Stimulated activated CD8-positive, alpha-beta memory T cell treated with anti-CD3 and anti-CD28 coated beads, Interleukin-7, amount 100 ng/mL, for 4 hours (primary cell): ENCODE measurements at places on chromosomes 6 and 20.
A peak's percentile ranks its signal among the peaks of the same experiment; 100 is the strongest.

DNA sequence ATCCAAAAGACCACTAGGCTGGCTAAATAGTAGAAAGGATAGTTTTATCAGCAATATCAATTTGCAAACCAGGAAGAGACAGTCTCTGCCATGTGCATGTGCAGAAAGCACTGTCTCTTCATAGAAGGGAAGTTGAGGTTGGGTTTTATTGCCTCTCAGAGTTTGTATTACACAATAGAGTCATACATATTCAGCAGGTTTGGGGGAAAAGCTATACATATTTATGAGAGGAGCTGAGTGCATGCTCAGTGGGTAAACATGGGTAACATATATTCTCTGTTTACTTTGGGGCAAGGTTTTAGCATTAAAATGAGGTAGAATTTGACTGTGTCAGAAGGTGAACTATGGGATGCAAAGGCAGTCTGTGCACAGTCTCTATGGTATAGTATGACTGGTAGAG is 14.9 kb downstream of the TMEM170B start:
- DNase-seq: no peak

DNA sequence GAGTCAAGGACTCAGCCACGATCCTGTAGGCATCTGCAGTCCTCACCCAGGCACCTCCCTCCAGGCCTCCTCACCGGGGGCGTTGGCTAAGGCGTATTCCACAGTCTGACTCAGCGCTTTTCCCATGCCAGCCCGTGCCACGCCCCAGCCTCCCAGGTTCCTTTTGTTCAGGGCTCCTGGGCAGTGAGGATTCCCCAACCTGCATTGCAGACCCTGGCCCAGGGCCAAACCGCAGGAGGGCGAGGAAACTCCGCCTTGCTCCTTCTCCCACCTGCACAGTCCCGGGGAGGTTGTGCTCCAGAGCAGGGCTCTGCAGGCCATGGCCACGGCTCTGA is 202.8 kb upstream of the CST7 start:
- DNase-seq: no peak

GRCh38 chr6:88584581-88585275 is 378.7 kb downstream of the RNGTT start:
- DNase-seq: no peak

DNA sequence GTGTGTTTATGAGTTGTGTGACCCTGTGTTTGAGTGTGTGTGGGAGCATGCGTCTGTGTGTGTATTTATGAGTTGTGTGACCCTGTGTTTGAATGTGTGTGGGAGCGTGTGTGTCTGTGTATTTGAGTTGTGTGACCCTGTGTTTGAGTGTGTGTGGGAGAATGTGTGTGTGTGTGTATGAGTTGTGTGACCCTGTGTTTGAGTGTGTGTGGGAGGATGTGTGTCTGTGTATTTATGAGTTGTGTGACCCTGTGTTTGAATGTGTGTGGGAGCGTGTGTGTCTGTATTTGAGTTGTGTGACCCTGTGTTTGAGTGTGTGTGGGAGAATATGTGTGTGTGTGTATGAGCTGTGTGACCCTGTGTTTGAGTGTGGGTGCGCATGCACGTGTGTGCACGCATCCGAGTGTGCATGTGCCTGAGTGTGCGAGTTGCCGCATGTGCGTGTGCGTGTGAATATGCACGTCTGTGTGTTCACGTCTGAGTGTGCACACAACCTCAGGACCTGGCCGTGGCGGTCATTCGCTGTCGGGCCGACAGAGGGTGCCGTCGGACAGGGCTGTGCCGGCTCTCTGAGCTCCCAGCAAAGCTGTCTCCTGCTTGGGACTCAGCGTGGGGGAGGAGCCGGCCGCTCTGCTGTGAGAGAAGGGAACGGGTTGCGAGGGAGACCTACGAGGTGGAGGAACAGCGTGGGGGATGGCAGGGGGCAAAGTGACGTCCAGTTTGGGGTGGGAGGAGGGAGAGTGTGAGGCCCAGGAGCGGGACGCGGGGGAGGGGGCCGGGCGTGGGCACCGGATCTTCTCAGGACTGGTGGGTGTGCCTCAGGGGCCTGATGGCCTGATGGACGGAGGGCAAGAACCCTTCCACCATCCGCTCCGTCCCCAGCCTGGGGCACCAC is 19.7 kb downstream of the SLC17A9 start:
- DNase-seq: peak; percentile 70

- no peak for DNase-seq
Measured at GRCh38 chr20:44959082-44959637, 1.0 kb downstream of the TOMM34 start.

GRCh38 chr6:28531479-28532128 is 5.9 kb downstream of the GPX5 start:
- DNase-seq: no peak

- no peak for DNase-seq
Measured at GRCh38 chr20:58567437-58567836, 52.2 kb upstream of the APCDD1L start.

- DNase-seq: peak; percentile 10
Measured at GRCh38 chr20:53623454-53624211, 30.0 kb upstream of the ZNF217 start.

DNA sequence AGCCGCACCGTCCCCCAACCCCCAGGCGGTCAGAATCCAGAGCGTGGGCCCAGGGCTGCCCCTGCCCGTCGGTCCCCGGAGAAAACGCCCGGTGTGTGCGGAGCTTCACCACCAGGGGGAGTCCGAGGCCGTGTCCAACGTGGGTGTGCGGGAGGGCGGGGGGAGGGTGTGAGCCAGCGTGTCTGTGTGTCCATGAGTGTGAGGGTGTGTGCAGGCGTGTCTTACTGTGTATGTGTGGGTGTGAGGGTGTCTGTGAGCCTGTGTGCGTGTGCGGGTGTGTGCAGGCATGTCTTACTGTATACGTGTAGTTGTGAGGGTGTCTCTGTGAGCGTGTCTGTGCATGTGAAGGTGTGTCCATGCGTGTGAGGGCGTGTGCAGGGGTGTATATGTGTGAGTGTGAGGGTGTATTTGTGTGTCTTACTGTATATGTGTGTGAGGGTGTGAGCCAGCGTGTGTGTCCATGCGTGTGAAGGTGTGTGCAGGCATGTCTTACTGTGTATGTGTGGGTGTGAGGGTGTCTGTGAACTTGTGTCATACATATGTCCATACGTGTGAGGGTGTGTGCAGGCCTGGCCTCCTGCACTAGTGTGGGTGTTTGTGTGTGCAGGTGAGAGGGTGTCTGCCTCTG is 24.6 kb upstream of the GATA5 start:
- peak; percentile 58 for DNase-seq

- no peak for DNase-seq
Measured at GRCh38 chr6:137787016-137787415, 80.0 kb upstream of the TNFAIP3 start.

DNA sequence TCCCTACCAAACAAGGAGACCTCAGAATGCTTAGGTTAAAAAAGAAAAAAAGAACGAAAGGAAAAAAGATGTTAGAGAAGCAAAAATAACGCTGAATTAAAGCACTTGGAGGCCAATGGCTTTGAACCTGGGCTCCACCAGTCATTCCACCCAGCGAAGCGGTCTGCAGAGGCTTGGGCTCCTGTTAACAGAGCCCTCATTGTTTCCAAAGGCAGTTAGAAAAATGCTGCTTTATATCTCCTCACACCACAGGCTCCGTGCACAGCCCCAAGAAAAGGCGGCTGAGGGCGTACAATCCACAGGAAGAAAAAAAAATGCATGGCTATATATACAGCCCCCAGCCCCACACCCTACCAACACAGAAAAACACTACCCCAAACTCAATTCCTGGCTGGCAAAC is 255.9 kb downstream of the FOXC1 start:
- DNase-seq: no peak

- no peak for DNase-seq
Measured at GRCh38 chr6:44995486-44996132, 332.5 kb upstream of the RUNX2 start.

- DNase-seq: no peak
Measured at GRCh38 chr20:57283860-57284259, 17.4 kb upstream of the BMP7 start.

DNA sequence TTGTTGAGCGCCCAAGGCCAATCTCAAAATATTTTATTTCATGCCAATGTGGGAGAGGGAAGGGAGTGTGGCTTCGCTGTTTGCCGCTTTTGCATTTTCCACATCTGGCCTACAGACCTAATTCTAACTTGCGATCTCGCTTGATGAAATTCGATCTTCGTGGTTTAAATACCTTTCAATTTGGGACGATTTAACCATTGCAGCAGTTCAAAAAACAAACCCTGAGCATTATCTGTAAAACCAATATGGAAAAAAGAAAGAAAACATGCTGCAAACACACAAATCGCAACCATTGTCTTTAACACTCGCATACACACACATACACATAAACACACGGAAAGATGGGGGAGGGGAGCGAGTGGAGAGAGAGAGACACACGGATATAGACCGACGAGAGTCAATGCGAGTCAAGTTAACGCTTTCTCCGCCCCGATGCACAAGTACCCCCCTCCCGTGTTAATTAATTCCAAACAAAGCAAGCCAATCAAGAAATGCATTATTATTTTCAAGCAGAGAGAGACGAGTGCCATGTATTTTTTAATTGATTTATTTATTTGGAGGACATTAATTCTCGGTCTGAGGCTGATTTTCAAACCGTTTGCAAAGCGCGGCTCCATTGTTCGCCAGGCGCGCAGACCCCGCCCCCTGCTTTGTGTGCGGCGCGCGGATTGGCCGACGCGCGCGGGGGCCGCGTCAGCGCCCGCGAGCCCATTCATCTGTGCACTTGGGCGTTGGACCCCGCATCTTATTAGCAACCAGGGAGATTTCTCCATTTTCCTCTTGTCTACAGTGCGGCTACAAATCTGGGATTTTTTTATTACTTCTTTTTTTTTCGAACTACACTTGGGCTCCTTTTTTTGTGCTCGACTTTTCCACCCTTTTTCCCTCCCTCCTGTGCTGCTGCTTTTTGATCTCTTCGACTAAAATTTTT is at the start of gene MARCKS:
TSS of gene MARCKS (plus strand) at position 721 of the 931 bp plus-strand sequence. CDS start 401 bp downstream, outside the sequence.
- DNase-seq: no peak

- no peak for DNase-seq
Measured at GRCh38 chr6:146194434-146194833, 165.6 kb downstream of the GRM1 start.

GRCh38 chr20:31644701-31645100 is 7.0 kb downstream of the COX4I2 start:
- DNase-seq: no peak

DNA sequence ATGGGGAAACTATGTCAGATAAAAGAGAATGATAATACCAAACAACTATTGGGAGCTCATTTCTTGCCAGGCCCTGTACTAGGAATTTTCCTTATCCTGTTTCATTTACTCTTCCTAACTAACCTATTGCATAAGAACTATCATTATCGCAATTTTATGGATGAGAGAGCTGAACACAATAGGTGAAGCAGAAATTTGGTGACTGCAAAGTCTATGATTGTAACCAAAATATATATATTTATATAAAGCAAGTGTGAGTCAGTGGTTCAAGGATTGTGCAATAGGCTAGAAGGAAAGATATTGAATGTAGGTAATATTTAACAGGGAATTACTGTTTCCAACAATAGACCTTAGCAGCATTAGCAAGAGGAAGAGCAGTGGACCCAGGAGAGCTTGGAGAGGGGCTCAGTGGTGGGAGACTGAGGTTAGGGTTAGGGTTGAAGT is 181.1 kb upstream of the TENT5A start:
- no peak for DNase-seq

DNA sequence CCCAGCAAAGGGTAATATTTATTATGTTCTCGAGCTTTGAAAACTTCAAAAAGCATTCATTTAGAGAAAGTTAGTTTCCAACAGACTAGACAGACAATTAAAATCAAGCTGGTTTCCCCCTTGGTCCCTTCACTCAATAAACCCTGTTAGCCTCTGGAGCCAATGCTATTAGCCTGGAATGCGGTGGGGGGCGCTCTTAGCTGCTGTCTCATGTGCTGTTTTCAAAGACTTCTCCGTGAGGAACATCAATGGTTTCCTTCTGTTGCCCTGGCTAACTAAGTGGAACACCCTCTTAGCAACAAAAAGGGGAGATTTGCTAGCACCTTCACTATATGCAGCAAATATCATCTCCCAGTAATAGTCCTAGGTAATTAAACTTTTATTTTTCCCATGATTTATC is 86.4 kb downstream of the LY86 start:
- no peak for DNase-seq

DNA sequence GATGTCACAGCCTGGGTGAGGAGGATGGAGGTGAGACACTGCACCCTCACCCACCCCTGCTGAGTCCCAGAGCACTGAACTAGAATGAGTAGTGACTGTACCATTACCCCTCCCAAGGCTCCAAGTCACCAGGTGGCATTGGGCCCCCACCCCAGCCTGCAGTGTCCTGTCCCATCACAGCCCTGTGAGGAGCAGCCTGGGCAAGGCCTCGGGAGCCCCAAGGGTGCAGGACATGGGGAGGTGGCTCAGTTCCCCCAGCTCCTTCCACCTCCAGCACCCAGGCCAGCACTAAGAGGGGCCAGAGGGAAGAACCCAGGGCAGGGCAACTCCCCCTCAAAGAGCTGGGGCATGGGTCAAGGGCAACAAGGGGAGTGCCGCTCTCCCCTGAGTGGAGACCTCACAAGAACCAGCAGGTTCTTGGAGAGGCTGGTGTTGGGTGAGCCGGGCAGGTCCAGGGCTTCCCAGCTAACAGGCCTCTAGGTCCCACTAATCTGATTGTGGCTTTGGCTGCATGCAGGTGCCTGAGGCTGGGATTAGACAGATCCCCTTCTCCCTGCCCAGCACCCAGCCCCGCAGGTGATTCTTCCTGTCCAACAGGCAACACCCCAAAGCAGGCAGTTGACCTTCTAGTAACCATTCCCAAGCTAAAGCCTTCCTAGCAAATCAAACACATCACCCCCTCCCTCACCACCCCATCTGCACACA is 2.6 kb downstream of the CST4 start:
- DNase-seq: no peak

DNA sequence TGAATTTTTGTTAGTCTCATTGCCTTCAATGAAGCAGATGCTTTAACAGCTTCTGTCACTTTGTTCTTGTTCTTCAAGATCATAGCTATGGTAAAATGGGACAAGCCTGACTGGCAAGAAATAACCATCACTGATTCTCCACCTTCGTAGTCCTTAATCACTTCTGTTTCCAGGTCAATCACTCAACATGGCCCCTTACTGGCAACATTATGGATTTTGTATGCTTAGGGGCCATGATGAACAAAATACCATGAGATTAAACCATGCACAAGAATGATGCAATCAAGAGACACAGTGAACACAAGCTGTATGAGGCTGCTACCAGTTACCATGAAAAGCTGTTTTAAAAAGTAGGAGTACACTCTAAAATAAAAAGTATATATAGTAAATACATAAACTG is 32.8 kb downstream of the ADNP start:
- no peak for DNase-seq
